ENCODE measurements at places on chromosomes 3 and 15.

DNA sequence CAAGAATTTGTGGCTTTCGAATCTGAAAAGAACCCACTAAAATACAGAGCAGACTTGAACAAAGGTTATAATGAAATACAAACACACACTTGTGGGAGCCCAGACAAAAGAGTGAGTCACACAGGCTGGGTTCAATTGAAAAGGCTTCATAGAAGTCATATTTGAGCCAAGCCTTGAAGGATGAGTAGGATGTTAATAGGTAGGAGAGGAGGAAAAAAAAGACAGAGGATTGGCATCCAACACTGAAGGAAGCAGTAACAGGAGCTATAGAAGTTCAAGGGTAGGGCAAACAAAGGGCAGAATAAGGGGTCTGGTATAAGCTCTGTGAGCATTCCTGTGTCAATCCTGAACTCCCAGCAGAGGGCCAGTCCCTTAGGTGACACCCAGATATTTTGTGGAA lies 325.4 kb downstream of the FOXP1 start:
- DNase-seq: no peak

- DNase-seq: no peak
Observed at GRCh38 chr15:57298204-57298603, 78.1 kb upstream of the CGNL1 start.

GRCh38 chr3:139477710-139478640 lies 1.7 kb upstream of the RBP2 start:
- no peak for DNase-seq

GRCh38 chr3:107545680-107546120 lies 22.9 kb downstream of the BBX start:
- no peak for DNase-seq

GRCh38 chr3:133271539-133271938 lies 128.3 kb upstream of the BFSP2 start:
- DNase-seq: no peak

DNA sequence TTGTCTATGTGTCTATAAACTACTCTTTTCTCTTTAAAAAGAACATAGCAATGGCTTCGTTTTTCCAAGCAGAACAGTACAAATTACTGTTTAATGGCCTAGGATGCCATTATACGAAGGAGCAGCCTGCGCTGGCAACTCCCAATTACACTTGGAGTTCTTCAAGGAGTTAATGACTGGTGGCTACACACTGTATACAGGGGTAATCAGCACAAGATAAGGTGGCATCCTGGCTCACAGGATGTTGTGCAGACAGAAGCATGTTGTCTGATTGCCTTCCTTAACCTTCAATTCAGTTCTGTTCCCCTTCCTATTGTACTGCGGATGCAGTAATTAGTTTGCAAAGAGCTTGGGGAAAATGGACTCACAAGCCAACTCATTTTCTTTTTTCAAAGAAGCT lies 250.7 kb upstream of the ROBO2 start:
- no peak for DNase-seq

DNA sequence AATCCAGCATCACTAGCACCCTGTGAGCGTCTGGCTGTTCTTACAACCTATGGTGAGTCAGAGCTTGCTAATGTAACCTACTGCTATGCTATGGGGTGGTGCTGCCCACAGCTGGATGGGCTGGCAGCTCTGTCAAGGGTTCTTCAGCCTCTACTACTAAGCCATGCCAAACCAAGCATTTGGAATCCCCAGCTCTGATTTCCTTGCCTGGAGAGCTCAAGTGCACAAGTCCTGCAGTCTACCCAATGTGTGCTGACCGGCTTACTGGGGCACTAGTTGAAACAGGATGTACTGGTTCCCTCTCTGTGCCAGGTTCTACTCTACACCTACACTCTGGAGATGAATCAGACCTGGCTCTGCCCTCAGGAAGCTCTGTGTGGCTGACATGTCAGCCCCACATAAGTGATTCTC lies 4.2 kb downstream of the TEX264 start:
- no peak for DNase-seq

DNA sequence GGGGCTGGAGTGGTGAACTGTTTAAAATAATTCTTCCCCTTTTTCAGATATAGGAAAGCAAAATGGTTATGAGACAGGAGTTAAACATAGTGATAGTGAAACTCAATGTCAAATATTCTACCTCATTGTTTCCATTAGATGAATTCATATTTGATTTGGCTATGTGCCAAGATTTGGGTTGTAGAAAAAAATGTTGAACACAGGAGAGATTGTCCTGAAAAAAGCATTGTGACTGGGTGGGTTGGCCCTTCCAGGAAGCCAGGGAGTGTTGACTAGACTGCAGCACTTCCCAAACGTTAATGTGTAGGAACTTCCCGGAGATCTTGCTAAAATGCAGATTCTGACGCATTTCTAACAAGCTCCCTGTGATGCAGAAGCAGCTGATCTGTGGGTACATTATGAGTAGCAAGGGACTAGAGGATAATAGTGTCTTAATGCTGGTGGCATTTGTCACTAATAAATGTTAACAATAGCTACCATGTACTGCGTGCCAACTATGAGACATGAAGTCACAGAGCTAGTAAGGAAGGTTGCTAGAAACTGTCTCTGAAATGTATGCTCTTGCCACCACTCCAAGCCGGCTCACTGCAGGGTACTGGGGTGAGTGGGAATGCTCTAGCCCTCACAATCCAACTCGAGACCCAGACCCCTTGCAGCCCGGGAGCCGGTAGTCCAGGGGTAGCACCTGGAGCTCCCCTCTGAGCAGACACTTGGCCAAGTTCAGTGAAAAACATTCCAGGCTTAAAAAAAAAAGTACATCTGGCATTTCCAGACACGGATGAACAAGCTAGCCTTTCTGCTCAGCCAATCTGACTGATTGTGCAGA lies 120.6 kb downstream of the CD47 start:
- no peak for DNase-seq

DNA sequence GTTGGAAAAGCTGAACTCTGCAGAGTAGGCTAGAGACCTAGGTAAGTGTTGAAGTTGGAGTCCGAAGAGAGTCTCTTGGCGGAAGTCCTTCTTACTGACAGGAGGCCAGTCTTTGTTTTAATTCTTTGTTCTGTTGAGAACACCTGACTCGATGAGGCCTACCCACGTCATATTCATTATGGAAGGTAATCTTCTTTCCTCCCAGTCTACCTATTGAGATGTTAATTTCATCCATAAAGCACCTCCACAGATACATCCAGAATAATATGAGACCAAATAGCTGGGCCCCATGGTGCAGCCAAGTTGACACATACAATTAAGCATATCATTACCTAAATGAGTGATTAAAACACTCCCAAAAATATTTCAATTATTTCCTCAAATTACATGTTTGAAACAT lies 515.5 kb downstream of the CADM2 start:
- no peak for DNase-seq

- DNase-seq: no peak
Observed at GRCh38 chr3:108201258-108201657, 21.0 kb downstream of the IFT57 start.

GRCh38 chr15:90872486-90873184 lies 4.2 kb downstream of the FURIN start:
- DNase-seq: no peak

DNA sequence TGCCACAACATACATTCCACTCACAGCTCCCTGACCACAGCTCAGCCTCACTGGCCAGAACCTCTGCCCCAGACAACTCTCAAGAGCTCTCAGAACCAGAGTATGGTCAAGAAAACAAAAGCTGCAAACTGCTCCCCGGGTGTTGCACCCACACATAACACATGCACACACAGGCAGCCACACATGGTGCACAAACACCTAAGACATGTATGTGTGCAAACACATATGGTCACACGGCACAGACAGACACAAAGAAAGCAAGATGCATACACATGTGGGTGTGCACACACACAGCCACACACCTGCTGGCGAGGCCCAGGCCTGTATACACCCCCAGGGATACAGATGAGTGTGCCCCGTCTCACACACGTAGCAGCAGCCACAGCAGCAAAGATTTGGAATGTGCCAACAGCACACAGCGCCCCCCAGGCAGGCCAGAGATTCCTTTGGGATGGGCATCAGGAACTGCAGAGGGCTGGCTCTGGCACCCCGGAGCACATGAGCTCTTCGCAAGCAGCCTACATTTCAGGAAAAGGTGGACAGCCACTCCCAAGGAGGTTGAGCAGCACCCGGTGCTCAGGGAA lies 6.6 kb downstream of the KLF15 start:
- DNase-seq: no peak

- peak; percentile 20 for DNase-seq
Observed at GRCh38 chr15:81373775-81374395, at the start of gene TMC3. Gene TMC3 (minus strand): TSS chr15:81374213. CDS start chr15:81374077, 136 bp downstream.

GRCh38 chr3:65914740-65915367 lies 123.9 kb downstream of the MAGI1 start:
- no peak for DNase-seq

DNA sequence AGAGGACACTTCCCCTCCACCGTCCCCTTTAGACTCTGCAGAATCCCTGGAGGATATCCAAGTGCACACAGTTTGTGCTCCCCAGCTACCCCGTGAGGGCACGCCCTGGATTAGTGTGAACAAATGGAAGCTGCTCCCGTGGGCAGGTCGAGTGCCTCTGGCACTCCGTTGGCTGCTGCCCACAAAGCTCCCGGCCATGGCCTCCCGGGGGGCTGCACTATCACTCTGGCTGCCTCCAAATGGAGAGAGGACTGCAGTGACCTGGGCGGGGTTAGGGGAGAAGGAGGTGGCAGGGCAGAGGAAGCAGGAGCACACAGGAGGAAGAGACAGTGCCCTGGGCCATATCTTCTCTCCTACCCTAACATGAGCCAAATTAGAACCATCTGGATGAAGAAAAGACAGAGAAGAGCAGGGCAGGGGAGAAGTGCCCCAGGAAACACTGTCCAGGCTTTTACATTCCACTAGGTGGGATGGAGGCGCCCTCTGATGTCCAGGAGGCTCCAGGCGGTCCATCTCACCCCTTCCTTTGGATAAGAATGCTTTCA lies 29.4 kb upstream of the ACAD9 start:
- DNase-seq: no peak

GRCh38 chr15:33068007-33068481 lies 126.5 kb downstream of the FMN1 start:
- DNase-seq: peak; percentile 45

- DNase-seq: no peak
Observed at GRCh38 chr3:69352305-69353087, 33.4 kb downstream of the FRMD4B start.

DNA sequence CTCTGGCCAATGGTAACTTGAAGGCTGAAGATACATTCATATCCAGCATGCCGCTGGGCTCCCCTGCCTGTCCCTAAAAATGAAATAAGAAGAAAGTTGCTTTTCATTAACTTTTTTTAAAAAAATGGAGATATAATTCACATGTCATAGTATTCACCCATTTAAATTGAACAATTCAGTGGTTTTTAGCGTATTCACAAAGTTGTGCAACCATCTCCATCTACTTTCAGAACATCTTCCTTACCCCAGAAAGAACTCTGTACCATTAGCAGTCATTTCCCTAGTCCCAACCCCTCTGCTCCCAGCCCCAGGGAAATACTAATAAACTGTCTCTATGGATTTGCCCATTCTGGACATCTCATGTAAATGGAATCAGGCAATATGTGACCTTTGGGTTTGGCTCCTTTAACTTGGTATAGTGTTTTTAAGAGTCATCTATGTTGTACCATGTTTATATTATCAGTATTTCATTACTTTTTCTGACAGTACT lies 55.8 kb upstream of the GATM start:
- DNase-seq: no peak

- no peak for DNase-seq
Observed at GRCh38 chr15:83855956-83856355, 202.0 kb downstream of the ADAMTSL3 start.

DNA sequence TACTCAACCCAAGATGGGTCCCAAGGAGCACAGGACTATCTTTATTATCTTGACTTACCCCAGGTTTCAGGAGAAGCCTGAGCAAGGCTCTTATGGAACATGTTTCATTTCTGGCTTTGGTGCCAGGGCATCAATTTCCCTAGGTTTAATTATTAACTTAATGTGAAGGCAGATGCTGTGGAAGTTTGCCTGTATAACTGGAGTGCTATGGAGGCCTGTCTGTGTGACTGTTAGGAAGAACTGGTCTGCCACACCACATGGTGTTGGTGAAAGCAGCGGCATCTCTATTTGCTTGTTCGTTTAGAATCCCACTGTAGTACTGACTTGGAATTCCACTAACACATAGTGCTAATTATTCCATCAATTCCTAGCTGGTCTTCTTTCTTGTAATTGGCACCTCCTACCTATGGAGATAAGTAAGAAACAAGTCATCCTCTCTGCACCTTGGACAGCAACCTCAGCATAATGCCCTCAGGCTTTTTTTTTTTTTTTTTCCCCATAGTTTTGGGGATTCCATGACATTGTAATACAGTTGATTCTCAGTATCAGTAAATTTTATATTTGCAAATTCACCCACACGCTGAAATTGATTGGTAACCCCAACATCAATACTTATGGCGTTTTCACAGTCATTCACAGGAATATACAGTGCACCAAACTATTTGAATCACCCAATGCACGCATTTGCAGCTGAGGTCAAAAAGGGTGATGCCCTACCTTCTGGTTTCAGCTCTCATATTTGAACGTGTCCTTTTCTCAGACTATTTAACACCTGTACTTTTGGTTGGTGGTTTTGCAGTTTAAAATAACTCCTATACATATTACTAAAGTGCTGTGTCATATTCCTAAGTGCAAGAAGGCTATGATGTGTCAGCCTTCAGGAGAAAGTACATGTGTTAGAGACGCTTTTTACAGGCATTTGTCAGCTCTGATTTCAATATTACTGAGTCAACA lies 772.8 kb upstream of the LMCD1 start:
- no peak for DNase-seq

GRCh38 chr3:114538211-114538610 lies 244.4 kb downstream of the TIGIT start:
- DNase-seq: no peak

DNA sequence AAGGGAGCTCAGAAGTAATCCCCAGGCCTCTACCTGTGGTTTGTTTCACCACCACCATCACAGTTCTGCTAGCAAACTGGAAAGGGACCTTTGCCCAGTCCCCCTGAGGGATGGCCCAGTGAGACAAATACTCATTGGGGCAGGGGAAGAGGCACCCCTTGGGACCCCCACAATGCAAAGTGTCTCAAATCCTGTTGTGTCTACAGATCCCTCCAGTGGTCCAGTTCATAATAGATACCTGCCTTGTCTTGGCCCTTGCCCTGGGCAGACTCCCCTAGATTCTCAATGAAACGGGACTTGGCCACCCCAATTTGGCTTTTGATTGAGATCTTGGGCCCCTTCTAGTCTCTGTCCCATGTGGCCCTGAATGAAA lies 43.8 kb upstream of the RAB6B start:
- no peak for DNase-seq

- DNase-seq: no peak
Observed at GRCh38 chr3:129878355-129878754, 15.2 kb downstream of the TMCC1 start.

GRCh38 chr15:88331291-88331690 lies 74.8 kb upstream of the NTRK3 start:
- no peak for DNase-seq

DNA sequence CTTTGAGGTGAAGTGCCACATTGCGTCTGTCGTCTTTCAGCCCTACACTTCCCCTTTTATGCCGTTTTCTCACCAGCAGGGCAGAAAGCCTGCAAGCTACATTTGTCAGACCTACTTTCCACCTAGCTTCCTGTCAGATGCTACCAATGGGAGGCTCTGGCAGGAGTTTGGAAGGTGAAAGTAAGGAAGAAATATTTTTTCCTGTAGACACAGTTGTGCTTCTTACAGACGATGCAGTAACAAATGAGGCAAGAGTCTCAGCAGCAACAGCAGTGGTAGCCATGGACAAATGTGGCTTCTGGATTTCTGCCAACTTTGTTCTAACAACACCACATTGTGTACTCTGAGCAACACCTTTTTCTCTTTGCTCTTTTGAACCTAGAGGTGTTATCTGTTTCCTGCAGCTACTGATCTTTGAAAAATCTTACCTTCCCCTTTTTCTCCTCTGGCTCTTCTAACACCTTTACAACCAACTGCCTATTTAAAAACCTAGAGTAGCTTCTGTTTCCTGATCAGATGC lies 70.6 kb upstream of the STT3B start:
- no peak for DNase-seq
